Stimulated activated CD8-positive, alpha-beta memory T cell treated with anti-CD3 and anti-CD28 coated beads, Interleukin-7, amount 100 ng/mL, for 1 hour (primary cell): ENCODE measurements at places on chromosomes 5 and 9.

GRCh38 chr5:178465228-178465860 lies 124.8 kb downstream of the COL23A1 start:
- no peak for DNase-seq

DNA sequence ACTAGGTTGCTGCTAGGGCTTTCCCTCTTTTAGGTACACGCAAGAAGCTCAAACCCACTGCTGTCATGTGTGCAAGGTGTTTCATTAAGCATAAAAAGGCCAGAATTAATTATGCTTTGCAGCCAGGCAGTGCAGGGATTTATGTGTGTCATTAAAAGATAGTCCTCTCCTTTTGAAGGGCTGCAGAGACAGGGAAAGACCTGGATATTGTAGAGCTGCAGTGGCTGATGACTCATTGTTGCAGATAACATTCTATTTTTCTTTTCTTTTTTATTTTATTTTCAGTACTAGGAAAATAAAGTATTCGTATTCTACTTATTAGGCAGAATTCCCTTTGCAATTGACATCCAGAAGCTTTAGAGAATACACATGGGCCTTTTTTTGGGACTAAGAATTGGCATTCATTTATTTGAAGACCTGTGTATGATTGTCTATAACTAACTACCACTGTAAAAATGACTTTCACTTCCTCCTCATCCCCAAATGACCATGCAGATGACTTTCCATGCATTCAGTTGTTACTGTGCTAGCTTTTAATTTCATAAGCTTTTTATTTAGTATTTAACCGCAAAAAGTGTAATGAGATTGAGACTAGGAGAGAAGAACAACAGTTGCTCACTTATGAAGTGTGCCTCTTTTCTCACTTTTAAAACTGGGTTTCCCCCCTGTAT lies 113.0 kb downstream of the PAM start:
- no peak for DNase-seq

DNA sequence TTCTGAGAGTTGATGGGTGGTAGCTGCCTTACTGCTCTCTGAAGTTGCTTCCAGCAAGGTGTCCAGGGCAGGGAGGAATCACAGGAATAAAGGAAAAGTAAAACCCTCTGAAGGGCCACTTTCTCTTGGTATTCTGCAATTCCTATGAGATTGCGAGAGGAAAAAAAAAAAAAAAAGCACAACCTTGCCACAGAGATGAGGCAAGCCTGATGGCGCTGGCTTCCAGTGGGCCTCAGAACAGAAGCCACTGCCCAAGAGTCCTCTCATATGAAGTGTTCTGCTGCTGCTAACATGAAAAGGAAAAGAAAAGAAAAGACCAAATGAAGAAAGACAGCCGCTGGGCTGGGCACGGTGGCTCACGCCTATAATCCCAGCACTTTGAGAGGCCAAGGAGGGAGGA lies 80.8 kb upstream of the IL17B start:
- DNase-seq: no peak

DNA sequence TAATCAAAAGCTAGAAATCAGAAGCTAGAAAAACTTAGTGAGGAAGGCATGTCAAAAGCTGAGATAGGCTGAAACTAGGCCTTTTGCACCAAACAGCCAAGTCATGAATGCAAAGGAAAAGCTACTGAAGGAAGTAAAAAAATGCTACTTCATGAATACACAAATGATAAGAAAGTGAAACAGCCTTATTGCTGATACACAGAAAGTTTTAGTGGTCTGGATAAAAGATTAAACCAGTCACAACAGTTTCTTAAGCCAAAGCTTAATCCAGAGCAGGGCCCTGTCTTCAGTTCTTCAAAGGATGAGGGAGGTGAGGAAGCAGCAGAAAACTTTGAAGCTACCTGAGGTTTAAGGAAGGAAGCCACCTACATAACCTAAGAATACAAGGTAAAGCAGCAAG lies 102.5 kb upstream of the SH3GL2 start:
- DNase-seq: no peak

DNA sequence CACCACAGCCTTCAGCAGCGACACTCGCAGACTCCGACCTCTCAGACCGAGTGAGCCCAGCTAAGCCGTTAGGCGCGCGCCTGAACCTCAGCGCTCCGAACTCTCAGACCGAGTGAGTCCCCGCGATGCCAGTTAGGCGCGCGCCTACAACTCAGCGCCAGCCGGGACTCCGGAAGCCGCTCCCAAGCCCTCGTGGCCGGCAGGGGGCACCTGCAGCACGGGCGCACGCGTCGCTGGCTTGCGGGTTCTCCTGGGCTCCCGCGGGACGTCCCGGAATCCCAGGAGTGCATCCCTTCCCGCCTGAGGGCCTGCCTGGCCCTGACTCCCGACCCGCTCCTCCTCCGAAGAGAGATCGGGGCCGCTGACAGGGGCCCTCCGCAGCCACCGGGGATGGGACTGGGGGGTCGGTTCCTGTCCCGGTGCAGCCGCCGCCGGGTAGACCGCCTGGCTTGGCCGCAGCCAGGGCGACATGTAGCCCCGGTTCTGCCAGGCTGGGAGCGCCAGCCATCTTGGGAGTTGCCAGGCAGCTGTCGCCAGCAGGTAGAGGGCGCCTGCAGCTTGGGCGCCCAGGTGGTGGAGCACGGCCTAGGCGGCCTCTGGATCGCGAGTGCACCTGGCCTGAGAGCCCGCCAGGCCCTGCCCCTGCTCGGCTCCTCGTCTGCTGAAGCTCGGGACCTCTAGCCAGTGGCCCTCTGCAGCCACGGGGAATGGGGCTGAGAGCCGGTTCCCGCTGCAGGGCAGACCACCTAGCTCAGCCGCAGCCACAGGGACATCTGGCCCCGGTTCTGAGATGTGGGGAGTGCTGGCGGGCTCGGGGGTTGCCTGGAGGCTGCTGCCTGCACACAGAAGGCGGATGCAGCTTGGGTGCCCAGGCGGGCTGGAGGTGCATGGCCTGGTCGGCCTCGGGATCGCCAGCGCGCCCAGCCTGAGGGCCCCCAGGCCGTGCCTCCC lies at the start of gene ANKRD18A:
Gene ANKRD18A (minus strand): TSS at position 114 of the 951 bp plus-strand sequence. CDS start 311 bp downstream, outside the sequence.
- DNase-seq: no peak

DNA sequence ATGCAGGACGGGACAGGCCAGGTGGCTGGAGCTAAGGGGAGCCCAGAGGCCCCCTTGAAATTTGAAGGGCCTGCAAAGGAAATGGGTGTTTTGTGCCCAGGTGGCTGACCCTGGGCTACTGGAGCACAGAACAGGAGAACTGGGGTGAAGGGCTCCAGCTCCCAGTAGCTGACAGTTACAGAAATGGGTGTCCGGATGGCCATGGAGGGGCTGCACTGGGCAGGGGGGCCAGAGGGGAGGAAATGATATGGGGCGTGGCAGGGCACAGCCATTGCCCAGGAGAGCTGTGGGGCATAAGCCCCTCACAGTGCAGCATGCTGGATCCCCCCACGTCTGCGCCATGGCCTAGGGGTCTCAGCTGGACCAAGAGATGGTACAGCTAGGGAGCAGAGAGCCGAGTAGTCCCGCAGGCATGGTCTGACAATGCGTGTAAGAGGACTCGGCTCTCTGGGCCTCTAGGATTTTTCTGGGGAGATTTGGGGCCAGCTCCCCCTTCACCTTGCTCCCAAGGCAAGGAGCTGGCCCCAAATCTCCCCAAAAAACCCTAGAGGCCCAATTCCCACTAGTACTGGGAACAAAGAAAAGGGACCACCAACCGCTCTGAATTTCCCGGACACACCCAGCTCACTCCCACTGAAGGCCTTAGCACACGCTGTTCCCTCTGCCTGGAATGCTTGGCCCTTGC lies 7.9 kb upstream of the CARD19 start:
- DNase-seq: no peak

GRCh38 chr5:55402199-55402598 lies 94.4 kb downstream of the MTREX start:
- no peak for DNase-seq

DNA sequence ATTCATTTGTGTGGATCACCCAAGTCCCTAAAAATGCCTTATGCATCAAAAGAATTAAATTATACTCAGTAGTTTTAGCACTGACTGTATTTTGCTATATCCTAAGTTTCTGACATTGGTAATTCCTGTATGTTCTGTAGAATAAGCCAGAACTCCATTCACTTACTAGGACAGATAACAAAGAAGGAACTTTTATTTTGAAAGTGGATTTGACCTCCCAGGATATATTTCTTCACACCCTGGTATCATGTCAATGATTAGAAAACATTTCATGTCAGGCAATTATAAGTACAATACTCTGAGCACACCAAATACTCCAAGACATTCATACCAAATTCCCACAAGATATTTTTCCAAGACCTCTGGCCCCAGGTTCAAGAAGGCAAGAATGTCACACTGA lies 28.7 kb upstream of the MYOT start:
- no peak for DNase-seq

- no peak for DNase-seq
These were observed 496.7 kb downstream of the ENC1 start for GRCh38 chr5:74143721-74144330.

DNA sequence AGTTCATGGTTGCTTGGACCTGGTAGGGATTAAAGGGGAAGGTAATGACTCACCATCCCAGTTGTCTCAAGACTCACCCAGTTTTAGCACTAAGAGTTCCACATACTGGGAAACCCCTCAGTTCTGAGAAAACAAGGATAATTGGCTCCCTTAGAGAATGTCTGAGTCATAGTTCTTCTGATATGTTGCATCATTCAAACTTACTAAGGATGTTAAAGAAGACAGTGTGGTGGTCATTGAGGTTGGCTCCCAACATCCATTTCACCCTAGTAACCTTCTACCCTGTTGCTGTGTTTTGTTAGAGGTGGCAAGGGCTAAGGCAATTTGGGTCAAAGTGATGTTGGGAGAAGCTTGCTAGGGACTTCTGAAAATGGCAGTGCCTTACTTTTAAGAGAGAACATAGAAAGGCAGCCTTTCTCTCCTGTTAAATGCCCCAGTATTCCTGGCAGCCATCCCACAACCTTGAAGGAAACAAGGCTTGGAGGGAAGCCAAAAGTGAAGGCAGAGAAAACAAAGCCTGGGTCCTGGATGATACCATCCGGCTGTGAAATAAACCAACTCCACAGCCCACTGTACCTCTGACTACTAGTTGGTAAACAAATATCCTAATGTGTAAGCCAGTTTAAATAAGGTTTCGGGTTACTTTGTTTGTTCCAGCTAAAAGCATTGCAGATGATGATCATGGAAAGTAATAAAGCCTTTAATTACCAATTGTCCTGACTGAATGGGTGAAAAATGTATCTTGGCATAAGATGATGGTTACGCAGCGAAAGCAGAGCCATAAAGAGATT lies 80.4 kb upstream of the ADAMTSL1 start:
- DNase-seq: no peak

- DNase-seq: no peak
These were observed 2124.9 kb downstream of the MAT2B start for GRCh38 chr5:165630261-165630778.

DNA sequence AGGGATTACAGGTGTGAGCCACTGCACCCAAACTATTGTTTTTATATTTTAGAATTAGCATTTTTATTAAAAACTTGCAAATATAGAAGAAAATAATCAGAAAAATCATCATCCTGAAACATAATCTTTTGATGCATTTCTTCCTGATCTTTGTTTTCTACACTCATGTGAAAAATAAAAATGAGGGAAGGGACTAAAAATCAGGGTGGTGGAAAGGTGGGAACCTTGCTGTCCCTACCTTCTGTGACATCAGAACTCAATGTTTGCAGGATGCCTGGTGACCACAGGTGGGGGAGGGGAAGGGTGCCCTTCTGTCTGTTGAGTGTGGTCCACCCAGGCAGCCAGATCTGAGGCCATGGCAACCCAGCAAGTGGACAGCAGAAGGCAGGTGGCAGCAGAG lies at the start of gene SMIM23:
Gene SMIM23 (plus strand): TSS at position 301 of the 400 bp plus-strand sequence. CDS start 55 bp downstream, at position 356.
- DNase-seq: no peak

DNA sequence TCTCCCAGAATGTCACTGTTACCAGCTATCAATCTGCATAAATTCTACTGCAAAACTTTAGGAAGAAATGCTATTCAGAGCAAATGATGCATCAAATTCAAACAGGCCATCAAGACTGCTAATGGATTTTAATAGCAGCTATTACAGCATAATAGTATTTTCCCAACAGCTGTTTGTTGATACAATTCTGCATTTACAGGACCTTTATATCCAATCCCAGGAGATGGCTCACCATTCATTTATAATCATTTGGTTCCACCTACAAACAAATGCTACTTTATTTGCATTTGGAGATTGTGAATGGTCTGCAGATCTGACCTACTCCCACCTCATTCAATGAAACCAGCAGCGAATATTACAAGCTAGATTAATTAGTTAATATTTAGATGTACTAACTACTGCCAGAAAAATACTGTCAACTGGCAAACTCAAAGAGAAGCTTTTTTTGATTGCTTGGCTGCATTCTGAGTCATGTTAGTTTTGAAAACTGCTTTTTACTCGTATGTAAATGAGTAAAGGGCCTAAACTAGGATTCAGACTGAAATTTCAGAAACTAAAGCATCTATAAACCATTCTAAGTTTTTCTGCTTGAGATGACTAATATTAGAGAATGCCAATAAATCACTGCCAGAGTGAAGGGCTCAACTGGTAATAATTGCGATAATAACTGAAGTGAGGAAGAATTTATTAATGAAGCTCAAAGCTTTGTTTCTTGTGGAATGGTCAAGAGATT lies 7.1 kb upstream of the PCA3 start:
- no peak for DNase-seq

- no peak for DNase-seq
These were observed 53.7 kb downstream of the G3BP1 start for GRCh38 chr5:151825445-151825844.

- DNase-seq: no peak
These were observed at the start of gene OLFML2A for GRCh38 chr9:124776954-124777648. TSS of gene OLFML2A (plus strand) at chr9:124777133. CDS start at chr9:124777271, 138 bp downstream.

DNA sequence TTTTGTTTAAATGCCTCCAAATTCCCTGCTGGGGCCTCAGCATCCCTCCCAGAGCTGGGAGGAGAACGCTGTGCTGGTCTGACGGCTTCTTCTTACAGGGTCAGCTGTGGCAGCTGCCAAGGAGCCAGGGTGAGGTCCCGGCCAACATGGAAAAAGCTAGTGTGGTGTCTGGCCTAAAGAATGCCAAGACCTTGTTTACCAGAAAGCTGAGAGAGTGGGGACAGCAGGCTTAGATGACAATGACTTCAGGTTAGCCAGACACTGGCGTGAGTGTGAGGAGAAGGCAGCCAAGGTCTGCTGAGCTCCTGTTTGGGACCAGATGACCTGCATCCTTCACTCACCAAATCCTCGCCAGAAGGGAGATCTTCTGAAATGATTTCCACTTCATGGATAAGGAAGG lies 112.5 kb downstream of the CRB2 start:
- no peak for DNase-seq

DNA sequence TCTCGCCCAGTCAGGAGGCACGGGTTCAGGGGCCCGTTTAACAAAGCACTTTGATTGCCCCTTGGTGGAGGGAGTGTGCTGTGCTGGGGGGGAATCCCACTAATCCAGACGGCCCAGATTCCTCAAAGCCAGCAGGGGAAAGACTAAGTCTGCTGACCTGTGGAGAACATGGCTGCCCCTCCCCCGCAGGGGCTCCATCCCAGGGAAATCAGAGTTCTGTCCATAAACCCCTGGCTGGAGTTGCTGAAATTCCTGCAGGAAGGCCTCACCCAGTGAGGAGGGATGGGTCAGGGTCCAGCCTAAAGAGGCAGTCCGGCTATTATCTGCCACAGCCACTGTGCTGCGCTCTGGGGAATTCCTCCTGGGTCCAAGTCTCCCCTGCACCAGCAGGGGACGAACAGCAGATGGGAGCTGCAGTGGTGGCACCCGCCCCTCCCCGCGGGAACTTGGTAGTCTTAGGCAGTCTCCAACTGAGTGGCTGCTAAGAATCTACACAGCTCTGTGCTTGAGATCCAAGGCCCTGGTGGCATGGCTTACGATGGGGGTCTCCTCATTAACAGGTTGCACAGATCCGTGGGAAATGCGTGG lies 174.0 kb upstream of the DAB2 start:
- no peak for DNase-seq
